ENCODE measurements at places on chromosomes 12 and 14.

- peak; percentile 17 for DNase-seq
Observed at GRCh38 chr12:96215919-96216273, 21.7 kb downstream of the ELK3 start.

- no peak for DNase-seq
Observed at GRCh38 chr12:18304609-18305008, 43.3 kb downstream of the PIK3C2G start.

GRCh38 chr14:97104029-97104428, 306.8 kb downstream of the VRK1 start:
- DNase-seq: no peak

DNA sequence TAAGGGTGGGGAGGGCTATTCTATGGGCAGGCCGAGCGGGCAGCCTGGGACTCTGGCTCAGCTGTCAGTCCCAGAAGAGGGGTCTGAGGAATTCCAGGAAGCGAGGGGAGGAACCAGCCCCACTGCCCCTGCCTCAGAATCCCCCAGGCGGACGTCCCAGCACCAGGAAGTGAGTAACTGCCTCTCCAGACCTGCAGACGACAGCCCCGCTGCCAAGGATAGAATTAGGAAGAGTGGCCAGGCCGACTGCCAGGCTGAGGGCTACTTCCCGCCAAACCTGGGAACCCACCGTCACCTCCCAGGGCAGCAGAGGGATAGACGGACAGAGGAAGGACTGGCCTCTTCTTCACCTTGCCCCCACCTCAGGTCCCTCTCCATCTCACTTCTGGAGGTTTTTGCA, 6.7 kb upstream of the BDKRB2 start:
- DNase-seq: no peak

- no peak for DNase-seq
Observed at GRCh38 chr14:81416194-81416952, 16.2 kb upstream of the STON2 start.

- no peak for DNase-seq
Observed at GRCh38 chr12:8612629-8613028, at the start of gene AICDA. TSS of gene AICDA (minus strand) at chr12:8612859. CDS start at chr12:8612767, 92 bp downstream.

GRCh38 chr14:76919431-76920330, 93.5 kb downstream of the LRRC74A start:
- peak; percentile 39 for DNase-seq
